Activated T-helper 9 cell treated with anti-CD3 and anti-CD28 coated beads, Interleukin-2, amount 50 U/mL, for 16 hours (primary cell): ENCODE measurements at places on chromosomes 12 and 14.

DNA sequence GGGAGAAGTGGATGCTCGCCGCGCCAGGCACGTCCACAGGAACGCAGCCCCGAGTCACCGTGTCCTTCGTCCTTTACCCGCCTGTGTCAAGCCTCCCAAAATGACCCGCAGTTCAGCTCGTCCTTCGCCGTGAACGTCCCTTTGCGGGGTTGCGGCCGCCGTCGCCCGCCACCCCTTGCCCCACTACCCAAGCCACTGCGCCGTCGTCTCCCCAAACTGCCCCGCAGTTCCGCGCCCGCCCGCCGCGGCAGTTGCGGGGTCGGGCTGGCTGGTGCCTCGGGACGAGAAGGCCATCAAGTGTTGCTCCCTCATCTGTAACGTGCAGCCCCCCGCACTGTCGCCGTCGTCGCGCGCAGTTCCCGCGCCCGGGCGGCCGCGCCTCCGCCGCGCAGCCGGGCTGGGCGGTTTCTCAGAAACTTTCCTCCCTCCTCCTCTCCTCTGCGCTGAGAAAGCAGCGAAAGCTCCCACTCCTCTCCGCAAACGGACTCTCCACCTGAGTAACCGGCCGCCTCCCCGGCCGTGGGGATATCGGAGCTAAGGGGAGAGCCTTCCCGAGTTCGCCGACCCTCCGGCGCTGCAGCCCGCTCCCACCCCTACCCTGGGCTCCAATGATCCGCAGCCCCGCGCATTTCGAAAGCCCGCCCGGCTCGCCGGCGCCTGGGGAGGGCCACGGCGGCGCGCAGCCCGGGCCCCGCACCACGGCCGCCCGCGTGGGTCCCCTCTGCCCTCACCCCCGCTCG, 6.7 kb downstream of the CDKN1B start:
- DNase-seq, result peak; percentile 36

DNA sequence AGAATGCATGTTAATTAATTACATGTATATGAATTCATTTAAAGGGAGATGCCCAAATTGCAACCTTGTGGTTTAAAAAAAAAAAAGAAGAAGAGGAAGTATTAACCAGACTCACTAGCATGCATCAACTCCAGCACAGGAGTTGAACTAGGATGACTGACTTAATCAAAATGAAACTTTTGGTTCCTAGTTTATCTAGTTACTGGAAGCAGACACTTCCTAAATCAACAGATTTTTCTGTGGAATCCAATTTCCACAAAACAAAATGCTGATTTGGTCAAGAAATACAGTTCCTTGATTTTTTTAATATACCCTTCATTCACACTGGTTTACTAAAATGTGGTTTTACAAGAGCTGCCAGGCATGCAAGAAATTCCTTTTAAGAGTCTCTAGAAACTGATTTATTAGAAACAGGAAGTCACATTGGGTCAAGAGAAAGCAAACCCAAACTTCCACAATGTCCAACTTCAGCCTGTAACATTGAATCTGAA, 41.6 kb downstream of the ITPR2 start:
- no peak for DNase-seq

DNA sequence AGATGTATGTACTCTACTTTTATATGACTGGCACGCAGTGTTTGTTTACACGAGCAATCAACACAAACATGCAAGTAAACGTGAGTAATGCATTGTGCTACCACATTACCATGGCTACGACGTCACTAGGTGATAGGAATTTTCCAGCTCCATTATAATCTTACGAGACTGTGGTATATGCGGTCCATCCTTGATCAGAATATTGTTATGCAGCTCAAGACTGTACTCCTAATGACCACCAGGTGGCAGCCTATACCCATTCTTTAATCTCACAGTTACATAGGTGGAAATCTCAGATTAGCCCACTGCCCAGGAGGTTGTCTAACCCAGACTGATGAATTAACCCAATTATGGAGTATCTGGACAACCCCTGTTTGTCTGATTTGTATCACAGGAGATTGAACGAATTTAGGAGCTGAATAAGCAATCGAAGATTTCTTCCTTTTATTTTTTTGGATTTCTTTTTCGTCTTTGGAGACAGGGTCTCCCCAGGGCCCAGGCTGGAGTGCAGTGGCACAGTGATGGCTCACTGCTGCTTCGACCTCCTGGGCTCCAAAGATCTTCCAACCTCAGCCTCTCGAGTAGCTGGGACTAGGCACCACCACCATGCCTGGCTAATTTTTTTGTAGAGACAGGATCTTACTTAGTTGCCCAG, 8.7 kb upstream of the TESPA1 start:
- peak; percentile 27 for DNase-seq

DNA sequence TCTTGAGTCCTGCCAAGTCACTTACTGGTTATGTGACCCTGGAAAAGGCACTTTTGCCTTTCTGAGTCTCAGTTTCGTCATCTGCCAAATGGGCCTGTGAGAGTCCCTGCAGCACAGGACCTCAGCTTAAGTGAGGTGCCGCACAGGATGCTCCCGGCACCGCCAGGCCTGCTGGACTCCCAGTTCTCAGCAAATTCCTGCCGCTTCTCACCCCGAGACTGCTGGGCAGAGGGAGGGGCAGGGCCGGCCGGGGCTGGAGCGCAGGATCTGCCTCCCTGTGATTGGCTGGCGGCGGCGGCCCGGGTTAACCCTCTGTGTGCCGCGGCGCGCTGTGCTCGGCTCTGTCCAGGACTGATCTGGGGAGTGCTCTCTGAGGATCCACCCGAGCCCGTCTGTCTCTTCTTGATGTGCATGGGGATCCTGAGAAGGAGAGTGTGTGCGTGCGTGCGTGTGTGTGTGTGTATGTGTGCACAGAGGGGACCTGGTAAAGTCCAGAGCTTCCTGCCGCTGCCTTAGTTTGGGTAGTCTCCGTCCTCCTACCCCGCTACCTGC, 8.6 kb downstream of the SETD1B start:
- no peak for DNase-seq

DNA sequence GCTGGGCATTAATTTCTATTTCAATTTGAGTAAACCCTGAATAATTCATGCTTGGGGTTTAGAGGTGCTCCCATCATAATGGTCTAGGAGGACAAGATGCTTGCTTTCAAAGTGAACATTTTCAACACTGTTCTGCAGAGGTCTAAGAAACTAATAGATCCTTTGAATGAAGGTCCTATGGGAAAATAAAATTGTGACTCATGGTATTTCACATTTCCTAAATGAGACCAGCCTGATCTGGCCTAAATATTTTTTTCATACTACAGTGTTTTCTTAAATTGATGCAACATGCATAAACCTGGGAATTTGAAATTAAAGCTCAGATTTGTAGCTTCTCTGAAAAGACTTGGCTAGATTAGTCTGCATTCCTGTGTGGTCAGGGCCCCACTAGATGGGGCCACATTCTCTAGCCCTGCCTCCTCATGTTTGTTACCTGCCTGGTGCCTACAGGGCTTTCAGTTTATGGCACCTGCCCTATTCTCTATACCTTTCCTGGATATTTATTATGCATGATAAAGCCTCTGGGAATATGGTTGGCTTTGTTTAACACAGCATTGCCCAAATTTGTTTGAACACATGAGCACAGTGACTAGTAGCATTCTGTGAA, 112.7 kb downstream of the METTL25 start:
- no peak for DNase-seq

DNA sequence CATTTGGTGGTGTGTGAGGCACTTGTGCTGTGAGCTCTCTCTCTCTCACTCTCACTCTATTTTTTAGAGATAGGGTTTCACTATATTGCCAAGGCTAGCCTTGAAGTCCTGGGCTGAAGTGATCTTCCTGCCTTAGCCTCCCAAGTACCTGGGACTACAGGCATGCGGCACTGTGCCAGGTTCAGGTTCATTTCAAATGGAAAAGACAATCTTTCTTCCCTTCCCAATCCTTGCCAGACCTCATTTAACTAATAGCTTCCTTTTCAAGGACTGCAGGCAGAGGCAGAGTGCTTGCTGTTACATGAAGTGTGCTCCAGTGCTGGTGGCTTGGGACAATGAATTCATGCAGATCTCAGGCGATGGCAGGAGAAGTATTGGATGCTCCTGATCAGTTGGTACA, 73.2 kb upstream of the BICD1 start:
- DNase-seq, result no peak

DNA sequence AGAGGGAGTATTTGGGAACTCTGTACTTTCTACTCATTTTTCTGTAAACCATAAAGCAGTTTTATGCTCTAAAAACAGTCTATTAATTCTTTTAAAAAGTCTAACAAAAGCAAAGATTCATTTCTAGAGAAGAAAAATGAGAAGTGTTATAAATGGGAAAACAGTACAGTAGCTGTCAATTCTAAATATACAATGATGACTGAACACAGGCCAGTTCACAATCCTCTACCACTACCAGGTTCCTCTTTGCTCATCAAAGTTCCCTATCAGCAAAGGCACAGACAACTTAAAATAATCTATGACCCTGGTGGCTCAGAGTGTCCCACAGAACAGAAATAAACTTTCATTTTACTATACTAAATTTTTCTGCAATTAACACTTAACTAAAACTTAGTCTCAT, 12.5 kb downstream of the NAA25 start:
- DNase-seq, result no peak

DNA sequence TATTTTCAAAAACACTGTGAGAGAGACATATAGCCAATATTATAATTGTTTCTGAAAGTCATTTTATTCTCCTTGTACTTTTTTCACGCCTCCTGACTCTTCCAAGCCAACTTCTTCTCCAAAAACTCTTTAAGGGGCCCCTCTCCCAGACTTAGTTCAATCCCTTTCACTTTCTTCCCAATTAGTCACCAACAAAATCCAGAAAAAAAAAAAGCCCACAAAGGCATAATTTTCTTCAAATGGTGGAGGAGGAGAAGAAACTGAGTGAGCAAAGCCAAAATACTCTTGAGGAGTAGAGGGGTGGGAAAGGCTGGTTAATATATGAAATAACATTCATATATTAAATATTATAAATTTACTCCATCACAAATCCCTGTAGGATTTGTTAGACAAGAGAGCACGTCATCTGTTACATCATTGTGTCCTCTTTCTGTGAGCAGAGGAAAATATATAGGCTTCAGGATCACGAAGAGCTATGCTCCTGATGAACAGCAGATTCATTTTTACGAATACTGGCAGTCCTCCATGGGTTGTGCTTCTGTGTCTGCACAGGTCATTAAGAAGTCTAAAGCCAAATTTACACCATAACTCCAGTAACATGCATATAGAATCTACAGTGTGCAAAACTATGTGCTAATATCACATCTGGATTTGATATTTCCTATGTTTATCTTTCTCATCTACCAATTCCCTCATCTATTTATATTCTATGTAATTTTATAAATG, 25.9 kb upstream of the NID2 start:
- no peak for DNase-seq

DNA sequence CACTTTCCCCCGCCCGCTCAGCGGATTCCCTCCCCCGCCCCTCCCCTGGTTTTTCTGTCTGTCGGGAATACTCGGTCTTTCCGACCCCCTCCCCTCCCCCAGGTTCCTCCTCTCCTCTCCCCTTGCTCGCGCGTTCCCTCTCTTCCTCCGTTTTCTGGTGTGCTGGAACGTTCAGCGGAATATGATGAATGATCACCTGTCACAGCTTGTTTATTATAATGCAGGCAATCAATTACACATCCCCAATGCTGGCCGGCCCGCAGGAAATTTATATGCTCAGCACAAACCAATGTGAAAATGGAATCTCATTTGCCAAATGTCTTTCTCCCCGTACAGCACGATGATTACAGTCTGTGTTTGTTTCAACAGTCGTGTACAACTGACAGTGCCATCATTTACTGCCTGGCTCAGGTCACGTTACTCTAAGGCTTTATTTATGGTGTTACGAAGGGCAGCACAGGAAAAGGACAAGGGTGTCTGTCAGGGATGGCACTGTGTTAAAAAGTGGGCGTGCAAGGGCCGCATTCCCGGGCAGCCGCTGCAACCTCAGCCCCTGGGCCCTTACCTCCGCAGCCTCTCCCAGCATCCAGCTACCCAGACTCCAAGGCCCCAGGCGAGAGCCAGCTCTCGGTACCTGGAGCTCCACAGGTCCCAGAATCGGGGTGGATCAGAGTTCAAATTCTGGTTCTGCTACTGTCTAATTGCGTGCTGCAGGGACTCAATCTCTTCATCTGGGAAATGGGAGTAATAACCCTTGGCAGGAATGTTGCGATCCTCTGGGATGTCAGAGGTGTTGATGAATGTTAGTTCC, 24.7 kb upstream of the MAP1LC3B2 start:
- no peak for DNase-seq

GRCh38 chr14:65045006-65045405, 57.3 kb downstream of the MAX start:
- no peak for DNase-seq

DNA sequence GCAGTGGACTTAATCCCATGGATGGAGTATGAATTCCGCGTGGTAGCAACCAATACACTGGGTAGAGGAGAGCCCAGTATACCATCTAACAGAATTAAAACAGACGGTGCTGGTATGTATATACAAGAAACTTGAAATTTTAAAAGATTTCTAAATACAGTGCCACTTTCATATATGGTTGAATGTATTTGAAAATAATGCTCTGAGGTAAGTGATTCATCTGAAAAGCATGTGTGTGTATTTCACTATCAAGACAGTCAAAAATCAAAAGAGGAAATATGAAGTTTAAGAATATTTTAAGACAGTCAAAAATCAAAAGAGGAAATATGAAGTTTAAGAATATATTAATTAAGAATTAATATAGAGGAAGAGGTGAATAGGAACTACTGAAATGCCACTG, 195.0 kb upstream of the PDZRN4 start:
- DNase-seq, result no peak

DNA sequence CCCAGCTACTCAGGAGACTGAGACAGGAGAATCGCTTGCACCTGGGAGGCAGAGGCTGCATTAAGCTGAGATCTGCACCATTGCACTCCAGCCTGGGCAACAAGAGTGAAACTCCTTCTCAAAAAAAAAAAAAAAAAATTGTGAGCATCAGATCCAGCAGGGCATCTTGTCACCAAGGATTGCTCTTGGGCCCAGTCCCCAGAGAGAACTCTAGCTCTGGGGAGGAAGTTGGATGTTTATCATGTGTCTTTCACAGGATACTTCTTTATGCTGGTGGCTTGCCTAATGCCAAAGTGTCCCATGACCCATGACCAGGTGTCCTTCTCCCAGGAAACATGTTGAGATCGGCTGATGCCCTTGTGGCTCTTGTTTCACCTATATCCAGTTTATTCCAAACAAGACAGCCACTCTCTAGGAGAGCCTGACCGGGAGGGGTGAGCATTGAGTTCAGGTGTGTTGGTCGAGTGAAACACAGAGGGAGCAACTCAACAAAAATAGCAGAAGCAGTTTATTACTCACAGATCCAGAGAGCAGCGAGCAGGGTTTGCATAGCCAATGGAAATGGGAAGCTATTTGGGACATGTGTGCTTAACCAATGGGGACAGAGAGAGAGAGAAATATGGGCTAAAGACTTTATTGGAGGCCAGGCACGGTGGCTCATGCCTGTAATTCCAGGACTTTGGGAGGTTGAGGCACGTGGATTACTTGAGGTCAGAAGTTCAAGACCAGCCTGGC, 6.6 kb upstream of the TCHP start:
- DNase-seq, result no peak

DNA sequence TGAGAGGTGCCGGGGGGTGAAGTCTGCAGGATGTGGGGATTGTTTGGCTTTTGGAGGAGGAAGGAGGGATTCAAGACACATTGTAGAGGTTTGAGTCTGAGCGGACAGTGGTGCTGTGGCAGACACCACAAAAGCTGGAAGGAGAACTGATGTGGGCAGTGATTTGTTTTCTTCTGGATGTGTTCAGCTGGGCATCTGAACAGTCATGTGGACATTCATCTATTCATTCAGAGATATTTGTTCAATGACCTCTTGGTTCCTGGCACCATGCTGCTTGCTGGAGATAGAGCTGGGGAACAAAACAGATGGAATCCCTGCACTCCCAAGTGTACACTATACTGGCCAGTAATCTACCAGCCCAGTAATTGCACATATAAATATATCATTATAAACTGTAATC, 64.0 kb downstream of the PTPN11 start:
- DNase-seq, result no peak

GRCh38 chr14:101540481-101541462, 20.5 kb upstream of the DIO3 start:
- DNase-seq, result no peak
